ENCODE measurements at places on chromosomes 3 and 15.
A peak's percentile ranks its signal among the peaks of the same experiment; 100 is the strongest.

- DNase-seq: no peak
Observed at GRCh38 chr3:63960048-63960711, 48.0 kb upstream of the SCAANT1 start.

DNA sequence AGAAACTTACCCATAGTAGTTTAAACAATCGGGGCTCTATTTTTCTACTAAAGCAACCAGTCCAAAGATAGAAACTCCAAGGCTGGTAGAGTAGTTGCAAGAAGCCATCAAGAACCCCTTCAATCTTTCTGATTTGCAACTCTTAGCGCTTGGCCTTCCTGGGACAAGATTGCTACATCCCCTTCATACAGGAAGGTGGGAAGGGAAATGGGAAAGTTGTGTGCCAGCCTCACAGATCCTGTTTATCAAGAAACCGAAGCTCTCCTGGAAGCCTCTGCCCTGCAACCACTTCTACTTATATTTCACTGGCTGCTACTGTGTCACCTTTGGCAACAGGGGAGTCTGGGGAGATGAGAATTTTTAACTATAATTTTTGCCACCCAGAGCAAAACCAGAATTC is 46.2 kb downstream of the OSBPL10 start:
- no peak for DNase-seq

GRCh38 chr3:151467069-151467468 is 6.2 kb upstream of the IGSF10 start:
- DNase-seq: no peak

GRCh38 chr3:8837162-8837561 is 67.7 kb upstream of the OXTR start:
- peak; percentile 31 for DNase-seq

- peak; percentile 85 for DNase-seq
Observed at GRCh38 chr15:65638681-65639089, 16.9 kb downstream of the SLC24A1 start.

- DNase-seq: no peak
Observed at GRCh38 chr3:43411429-43411828, 125.1 kb downstream of the SNRK start.

DNA sequence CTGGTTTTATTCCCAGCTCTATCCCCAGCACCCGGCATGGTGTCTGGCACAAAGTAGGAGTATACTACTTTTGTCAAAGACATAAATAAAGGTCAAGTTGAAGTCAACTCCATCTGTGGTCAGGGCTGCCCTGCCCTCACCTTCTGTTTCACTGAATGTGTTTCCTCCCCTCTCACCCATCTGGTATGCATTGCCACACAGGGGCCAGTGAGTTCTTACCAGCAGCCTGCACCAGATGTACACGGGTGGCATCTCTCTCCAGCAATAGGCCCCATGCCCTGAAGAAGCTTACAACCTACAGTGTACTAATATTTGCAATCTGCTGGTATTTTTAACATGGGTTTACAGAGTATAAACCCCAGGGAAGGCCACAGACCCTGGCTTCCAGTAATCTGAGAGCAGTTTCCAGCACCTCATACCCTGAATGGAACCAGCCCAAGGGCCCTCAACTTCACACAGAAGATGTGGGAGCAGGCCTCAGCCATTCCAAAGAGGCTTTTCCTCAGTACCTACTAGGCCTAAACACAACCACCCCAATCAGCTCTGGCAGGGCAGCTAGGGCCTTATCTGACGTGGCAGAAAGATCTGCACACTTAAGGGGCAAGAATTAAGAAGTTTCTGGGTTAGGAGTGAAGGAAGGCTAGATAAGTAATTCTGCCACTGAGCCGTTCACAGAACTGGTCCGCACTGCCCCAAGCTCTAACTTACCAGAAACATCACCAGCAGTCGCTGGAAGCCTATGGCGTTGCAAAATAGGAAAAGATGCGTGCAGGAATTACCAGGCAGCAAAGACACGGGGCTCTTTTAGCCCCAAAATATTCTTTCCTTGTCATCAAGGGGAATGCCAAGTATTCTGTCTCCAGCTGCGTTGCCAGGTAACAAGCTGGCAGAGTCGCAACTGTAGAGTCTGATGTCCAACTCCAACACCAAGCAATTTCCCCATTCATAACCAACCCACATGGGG is 2.1 kb downstream of the IDH2 start:
- DNase-seq: no peak

- no peak for DNase-seq
Observed at GRCh38 chr3:103085465-103085864, 650.6 kb downstream of the ZPLD1 start.

DNA sequence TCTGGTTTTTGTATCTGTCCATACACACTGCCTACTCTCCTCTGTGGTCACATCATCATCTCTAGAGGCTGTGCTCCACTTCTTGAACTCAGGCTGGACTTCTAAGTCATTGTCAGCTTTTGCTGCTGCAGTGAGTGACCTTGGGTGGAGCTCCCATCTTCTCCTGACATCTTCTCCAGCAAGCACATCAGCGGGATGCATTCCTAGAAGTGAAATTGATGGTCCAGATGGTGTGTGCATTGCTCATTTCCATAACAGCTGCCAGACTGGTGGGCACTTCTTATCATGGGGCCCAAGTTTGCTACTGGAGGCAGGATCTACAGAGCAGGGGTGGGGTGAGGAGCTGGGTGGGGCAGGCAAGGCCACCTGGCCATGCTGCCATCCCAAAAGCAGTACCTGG is 109.9 kb downstream of the DNAJB8 start:
- no peak for DNase-seq

GRCh38 chr15:68770216-68770615 is 50.5 kb downstream of the ANP32A start:
- no peak for DNase-seq

GRCh38 chr3:177652556-177653291 is 455.4 kb upstream of the TBL1XR1 start:
- no peak for DNase-seq

GRCh38 chr15:80752204-80752603 is 27.0 kb upstream of the CEMIP start:
- DNase-seq: no peak

DNA sequence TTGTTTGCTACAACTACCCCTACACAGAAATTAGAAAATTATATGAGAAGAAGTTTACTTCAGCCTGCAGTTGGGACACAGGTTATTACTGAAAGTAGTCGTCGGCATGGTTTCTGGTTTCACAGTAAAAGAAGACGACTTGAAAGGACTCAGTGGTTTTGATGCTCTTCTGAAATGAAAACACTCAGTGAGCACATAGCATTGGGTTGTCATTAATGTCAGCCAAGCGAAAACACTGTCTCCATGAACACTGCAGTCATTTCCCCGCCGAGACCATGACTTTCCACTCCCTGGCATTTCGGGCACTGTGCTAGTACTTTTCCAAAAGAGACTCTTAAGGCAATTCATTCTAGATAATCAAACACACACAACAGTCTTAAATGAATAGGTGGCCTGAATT is 69.2 kb upstream of the ICE2 start:
- no peak for DNase-seq

- no peak for DNase-seq
Observed at GRCh38 chr3:182261041-182261440, 532.3 kb upstream of the ATP11B start.

- no peak for DNase-seq
Observed at GRCh38 chr3:38588995-38589937, 60.2 kb downstream of the SCN5A start.

DNA sequence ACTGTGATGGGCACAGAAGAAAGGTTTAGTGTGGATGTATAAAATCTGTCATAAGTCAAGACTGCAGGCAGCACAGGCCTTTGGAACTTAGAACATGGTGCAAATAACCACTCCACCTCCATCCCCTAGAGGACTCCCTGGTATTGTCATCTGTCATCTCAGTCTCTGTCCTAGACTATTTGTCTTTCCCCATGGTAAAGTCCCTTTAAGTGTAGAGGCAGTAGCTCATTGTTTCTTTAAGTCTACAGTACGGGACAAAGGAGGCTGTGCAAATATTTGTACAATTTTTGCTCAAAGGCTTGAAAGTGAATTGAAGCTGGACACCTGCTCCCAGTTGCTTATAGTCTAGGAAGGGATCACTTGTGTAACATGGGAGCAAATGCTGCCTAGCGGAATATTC is 3.2 kb upstream of the PXYLP1 start:
- DNase-seq: no peak

DNA sequence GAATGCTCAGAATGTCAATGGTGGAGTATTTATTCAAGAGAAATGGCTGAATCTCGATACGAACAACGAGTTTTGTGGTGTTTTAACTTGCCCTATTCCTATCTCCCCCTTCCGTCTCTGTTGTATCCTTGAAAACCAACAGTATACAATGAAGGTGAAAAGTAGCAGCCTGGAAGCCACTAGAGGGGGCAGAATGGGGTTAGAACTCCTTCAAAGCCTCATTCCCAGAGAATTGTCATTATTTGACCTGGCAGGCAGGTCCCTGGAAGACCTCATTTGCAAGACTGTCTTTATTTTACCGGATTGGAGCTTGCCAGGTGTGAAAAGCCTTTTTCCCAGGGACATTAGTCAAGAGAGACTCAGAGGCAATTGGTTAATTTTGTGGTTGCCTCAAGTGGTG is 139.4 kb downstream of the LRRC28 start:
- no peak for DNase-seq

GRCh38 chr3:32117320-32117719 is 10.9 kb downstream of the GPD1L start:
- no peak for DNase-seq

DNA sequence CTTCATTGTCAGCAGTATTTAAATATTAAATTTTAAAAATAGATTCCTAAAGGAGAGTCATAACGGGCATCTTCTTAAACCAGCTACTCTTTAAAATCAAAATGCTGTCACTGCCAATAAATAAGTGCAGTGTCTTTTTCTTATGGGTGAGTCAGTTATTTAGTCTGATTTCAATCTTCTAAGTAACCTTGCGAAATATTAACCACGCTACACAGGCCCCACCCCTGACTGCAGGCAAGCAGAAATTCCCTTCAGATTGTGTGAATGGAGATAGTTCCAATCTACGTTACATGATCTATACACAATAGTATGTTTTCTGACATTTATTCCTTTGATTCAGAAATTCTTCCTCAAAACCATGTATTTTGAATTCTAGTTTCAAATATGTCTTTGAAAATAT is 141.5 kb downstream of the GADL1 start:
- DNase-seq: peak; percentile 25

DNA sequence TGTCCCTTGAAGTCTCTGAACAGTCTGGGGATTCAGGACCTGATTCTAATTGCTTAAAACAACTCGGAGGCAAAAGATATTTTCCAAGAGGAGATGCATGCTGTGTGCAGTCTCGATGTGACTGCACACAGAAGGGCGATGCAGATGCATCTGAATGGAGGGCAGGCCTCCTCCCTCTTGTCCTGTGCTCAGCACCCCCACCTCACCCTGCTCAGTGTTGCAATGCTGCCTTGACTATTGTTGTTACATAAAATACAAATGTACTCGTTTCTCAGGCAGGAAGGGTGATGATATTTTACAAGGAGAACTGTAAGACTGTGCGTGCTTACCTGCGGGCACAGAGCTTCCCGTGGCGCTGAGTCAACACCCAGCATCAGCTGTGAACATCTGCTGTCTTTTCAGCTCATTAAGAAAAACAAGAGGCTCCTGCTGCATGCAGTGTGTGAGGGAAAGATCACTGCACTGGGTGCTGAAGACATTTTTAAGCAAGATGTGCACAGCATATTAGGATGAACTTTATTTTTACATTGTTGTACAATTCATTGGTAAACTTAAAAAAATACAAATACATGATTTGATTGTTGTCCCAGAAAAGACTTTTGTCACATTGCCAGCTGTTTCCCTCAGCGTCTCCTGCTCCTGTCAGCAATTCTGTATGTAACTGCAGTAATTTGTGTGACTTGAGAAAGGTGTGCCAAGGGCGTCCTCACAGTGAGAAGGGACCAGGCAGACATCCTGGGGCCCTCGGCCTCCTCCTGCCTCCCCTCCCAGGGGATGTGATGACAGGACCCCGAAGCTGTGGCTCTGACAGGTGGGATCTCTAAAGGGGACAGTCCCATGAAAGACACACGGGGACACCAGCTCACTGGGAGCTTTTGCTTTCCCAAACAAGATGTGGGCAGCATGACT is 56.3 kb upstream of the RPL32 start:
- no peak for DNase-seq

- no peak for DNase-seq
Observed at GRCh38 chr3:82224661-82225060, 463.2 kb upstream of the GBE1 start.

GRCh38 chr3:39282057-39282456 is 2.2 kb upstream of the CX3CR1 start:
- no peak for DNase-seq

- peak; percentile 29 for DNase-seq
Observed at GRCh38 chr15:49831206-49831965, 210.5 kb downstream of the DTWD1 start.

DNA sequence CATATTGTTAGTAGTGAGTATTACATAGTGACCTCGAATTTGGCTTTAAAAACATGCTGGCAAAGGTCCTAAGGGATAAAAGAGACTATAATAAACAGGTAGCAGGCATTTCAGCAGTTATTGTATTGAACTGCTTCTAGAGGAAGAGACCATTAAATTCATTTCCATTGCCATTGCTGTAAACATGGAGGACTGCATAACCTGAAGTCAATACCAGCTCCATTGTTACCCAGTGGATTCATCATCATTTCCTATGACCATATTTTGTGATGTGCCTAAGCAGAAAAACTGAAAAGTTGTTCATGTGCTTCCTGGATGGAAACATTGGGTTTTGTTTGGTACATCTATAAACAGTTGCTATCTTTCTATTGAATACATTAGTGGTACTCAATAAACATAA is 482.5 kb upstream of the UBE2E2 start:
- DNase-seq: no peak

DNA sequence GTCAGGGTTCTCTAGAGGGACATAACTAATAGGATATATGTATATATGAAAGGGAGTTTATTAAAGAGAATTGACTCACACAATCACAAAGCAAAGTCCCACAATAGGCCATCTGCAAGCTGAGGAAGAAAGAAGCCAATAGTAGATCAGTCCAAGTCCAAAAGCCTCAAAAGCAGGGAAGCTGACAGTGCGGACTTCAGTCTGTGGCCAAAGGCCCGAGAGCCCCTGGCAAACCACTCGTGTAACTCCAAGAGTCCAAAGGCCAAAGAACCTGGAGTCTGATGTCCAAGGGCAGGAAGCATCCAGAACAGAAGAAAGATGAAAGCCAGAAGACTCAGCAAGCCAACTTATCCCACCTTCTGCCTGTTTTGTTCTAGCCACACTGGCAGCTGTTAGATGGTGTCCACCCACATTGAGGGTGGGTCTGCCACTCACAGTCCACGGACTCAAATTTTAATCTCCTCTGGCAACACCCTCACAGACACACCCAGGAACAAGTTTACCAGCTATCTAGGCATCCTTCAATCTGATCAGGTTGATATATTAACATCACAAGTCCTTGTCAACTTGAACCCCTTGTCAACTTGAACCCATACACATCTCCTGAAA is 54.2 kb upstream of the ACAD9 start:
- DNase-seq: no peak

GRCh38 chr3:59482684-59483083 is 432.9 kb upstream of the CFAP20DC start:
- no peak for DNase-seq

- no peak for DNase-seq
Observed at GRCh38 chr15:100711516-100712021, 109.2 kb downstream of the ASB7 start.

All from HTR-8/SVneo (cell line).